Muscle of leg (tissue), 16 donors: ENCODE measurements at places on chromosomes 5 and 9. TPM values are rescaled to one million over a fixed set of nuclear protein-coding genes. Genes with fewer than 3 reads are reported as not detected.

DNA sequence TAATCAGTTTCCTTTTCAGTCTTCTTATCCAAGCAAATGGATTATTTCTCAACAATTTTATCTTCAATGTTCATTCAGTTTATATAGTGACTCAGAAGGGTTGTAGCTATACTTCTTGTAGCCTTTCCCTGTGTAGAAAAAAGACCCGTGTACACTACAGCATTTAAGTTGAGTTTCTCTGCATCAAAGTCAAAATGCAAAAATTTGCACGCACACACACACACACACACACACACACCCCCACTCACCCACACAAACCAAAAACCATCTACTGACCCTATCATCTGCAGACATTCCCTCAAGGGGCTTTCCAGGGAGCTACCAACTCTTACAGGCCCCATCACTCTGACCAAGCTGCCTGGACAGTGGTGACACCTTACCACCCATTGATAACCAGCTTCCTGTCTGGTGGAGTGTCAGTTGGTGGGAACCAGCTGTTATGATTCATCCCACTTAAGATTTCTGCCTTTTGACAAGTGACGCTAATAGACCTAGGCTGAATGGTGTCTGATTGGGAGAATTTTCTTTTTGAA lies 12.2 kb upstream of the ELL2 start:
- no peak for DNase-seq

DNA sequence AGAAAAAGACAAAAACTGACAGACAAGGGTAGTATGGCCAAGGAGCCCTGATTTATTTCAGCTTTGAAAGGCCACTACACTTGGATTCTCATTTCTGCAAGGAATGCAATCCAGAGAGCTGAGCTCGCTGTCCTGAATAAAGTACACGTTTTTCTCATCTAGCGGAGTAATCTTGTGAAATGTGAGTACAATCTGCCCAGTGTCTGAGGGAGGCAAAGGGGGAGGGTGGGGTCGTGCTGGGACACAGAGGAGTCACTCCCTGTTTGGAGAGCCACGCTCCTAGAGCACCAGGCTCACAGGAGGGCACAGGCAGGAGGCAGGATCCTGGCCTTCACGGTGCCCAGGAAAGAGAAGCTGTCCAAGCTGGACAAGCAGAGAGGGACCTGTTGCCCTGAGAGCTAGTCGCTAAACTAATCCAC lies 51.0 kb upstream of the IFNK start:
- peak; percentile 67 for DNase-seq

- no peak for DNase-seq
Measured at GRCh38 chr5:156755421-156756087, 94.5 kb upstream of the PPP1R2B start.

The PCDHGC4 gene
- polyA plus RNA-seq = 0.98 TPM

The ZNF883 gene
- 3.6 TPM for polyA plus RNA-seq

The WDR31 gene
- polyA plus RNA-seq = 1.6 TPM
